ENCODE measurements at places on chromosomes 13 and 19.

- DNase-seq: no peak
Observed at GRCh38 chr19:13011653-13012389, 16.5 kb downstream of the NFIX start.

GRCh38 chr19:3499738-3500428, 591 bp downstream of the DOHH start:
- no peak for DNase-seq

- no peak for DNase-seq
Observed at GRCh38 chr13:28641600-28641926, 17.4 kb upstream of the POMP start.

DNA sequence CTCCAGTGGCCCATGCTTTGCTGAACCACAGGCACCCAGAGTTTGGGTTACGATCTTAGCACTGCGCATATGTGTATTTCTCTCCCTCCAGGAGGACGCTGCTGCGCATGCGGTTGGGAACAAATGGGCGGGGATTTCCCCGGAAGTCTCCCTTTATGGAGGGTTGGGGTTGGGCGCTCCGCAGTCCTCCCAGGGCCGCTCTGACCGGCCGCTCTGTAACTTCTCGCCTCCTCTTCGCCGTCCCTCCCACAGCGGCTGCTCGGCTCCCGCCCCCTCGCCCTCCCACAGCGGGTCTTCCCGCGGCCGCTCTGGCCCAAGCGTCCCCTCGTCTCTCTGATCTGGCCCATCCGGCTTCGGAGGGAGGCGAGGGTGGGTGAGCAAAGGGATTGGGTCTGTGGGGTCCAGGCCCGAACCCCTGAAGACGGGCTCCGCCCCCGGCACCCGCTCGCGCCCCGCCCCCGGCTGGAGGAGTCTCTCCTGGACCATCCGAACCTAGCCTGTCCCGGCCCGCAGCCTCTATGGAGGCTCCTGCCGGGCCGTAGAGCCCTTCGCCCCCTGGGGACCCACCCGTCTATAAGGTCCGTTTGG, at the start of gene MEGF8:
TSS of gene MEGF8 (plus strand) at position 328 of the 588 bp plus-strand sequence. CDS start 609 bp downstream, outside the sequence.
- DNase-seq: peak; percentile 96

DNA sequence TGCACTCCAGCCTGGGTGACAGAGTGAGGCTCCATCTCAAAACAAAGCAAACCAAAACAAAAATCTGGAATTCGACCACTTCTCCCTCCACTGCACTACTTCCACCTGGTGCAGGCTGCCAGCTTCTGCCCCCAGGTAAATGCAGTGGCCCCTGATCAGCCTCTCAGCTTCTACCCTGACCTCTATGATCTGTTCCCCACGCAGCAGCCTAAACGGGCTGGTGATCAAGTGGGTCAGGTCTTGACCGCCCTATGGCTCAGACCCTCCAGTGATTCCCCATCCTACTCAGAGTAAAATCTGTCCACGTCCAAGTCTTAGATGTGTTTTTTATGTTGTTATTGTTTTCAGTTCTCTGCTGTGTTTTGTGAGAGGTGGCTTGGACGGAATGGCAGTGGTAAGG, 163.9 kb downstream of the KCTD15 start:
- no peak for DNase-seq

DNA sequence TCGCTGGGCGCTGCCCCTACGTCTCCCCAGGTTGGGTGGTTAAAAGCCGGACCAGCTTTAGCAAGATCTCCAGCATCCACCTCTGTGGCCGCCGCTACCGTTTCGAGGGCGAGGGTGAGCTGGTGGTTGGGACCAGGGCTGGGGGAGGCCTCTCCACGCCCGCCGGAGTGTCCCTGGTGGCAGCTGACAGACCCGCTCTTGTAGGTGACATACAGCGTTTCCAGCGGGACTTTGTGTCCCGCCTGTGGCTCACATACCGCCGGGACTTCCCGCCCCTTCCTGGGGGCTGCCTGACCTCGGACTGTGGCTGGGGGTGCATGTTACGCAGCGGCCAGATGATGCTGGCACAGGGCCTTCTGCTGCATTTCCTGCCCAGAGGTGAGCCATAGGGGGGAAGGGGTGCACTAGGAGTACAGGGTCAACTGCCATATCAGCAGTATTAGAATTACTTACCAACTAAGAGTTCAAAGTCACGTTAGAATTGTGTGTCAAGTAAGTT, 1.1 kb downstream of the ATG4D start:
- DNase-seq: no peak

DNA sequence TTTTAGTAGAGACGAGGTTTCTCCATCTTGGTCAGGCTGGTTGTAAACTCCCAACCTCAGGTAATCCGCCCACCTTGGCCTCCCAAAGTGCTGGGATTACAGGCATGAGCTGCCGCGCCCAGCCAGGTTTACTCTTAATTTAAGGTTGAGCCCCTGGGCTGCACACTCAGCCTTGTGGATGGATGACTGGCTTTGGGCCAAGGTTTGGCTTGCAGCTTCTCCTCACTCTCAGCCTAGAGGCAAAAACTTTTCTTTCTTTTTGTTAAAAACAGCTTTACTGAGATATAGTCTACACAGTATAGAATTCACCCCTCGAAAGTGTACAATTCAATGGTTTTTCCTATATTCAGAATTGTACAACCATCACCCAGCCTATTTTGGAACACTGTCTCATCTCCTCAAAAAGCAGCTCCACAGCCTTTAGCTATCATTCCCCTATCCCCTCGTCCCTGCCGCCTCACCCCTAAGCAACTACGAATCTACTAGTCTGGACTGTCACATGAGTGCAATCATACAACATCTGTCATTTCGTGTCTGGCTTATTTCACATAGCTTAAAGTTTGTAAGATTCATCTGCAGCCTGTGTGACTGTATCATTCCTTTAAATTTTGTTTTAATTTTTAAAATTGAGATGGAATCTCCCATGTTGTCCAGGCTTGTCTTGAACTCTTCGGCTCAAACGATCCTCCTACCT, 14.5 kb upstream of the TSPAN16 start:
- DNase-seq: no peak

- DNase-seq: peak; percentile 88
Observed at GRCh38 chr19:49148784-49149651, 6.2 kb downstream of the HRC start.

GRCh38 chr19:34274284-34274826, 20.0 kb downstream of the GARRE1 start:
- DNase-seq: no peak

- DNase-seq: no peak
Observed at GRCh38 chr13:40550130-40550529, 116.3 kb downstream of the FOXO1 start.

DNA sequence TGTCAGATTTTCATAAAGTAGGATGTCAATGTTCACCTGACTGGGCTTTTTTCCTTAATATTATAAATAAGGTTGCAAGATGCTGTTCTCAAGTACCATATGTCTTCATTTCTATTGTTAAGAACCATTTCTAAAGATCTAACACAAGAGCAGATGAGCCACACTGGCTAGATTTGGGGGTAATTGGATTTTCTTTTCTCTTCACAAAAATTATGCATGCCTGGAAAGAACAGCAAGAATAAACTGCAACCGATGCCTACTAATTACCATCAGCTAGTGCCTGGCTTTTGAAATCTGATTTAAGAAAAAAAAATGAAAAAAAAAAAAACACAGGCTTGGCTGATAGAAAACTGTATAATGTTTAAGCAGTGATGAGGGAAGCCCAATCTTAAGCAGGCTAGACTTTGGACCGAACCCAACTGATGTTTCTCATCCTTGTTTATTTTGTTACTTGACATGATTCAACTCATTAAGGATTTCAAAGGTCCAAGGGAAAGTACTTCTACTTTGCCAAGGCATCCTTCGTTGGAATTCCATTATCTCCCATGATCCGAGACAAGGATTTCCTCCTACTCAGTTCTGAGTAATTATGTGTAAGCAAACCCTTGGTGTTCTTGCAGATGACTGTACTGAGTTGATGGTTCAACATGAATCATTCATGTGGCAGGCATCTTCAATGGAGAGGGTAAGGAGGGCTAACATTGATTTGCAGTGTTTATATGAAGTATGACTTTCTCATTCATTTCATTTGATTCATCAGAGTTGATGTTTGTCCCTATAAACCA, 300.5 kb downstream of the SPRY2 start:
- DNase-seq: no peak

DNA sequence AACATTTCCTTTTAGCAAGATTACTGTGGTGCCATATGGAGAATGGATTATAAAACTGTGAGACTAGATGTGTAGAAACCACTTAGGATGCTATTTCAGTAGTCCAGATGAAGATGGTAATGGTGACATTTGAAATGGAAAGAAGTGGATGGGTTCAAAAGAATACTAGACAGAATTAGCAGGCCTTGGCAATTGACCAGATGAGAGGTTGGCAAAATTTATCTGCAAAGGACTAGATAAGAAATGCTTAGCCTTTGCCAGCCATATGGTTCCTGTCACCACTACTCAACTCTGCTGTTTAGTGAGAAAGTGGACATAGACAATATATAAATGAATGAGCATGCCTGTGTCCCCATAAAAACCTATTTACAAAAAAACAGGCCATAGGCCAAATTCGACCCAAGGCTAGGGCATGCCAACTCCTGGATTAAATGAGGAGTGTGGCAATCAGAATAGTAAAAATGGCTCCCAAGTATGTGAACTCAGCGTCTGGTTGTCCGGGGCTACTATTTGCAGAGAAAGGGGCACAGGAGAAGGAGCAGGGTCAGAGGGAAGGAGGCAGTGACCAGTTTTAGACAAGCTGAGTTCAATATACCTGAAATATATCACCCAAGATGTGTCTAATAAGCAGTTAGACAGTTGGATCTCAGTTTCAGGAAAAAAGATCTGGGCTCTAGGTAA, 98.4 kb downstream of the ENOX1 start:
- no peak for DNase-seq

- no peak for DNase-seq
Observed at GRCh38 chr19:34109596-34109995, 62.7 kb upstream of the LSM14A start.

- DNase-seq: no peak
Observed at GRCh38 chr13:43408274-43408673, 378.5 kb downstream of the ENOX1 start.

- DNase-seq: no peak
Observed at GRCh38 chr19:55688422-55689218, 13.6 kb downstream of the EPN1 start.

GRCh38 chr19:18611327-18612050, 1.2 kb upstream of the TMEM59L start:
- DNase-seq: no peak

GRCh38 chr13:31769575-31769974, 30.2 kb downstream of the RXFP2 start:
- no peak for DNase-seq

DNA sequence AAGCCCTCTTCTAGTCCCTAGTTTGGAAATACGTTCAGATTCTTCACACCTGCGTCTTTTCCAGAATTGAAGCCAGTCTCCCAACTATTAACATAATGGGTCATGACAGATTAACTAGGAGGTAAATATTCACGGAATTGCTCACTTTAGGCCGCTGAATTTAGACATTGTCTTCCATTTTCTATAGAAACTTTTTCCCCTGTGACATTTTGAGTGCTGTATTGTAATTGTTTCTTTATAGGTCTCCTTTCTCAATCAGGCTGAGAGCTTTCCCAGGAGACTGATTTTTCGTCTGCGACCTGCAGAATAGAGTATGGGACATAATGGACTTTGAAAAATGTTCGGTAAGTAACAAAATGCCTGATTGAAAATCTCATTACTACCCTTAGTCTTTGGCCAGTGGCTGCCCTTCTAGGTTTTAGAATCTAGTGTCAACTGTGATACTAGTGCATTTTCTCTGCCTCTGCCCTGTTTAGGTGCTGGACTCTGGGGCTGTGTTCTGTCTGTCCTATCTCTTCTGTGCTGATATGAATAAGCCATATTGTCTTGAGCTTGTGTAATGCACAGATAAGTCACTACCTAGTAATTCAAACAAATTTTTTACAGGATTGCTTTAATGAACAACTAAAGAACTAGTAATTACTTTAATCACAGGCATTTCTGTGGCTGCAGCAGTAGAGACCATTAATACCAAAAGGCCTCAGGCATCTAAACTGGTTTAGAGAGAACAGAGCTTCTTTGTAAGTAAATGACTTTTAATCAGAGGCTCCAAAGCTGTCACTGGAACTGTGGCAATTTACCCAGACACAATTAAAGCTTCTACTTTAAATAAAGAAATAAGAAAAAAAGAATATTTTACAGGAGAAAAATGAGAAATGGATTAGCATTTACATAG, 122.4 kb upstream of the FREM2 start:
- DNase-seq: no peak

DNA sequence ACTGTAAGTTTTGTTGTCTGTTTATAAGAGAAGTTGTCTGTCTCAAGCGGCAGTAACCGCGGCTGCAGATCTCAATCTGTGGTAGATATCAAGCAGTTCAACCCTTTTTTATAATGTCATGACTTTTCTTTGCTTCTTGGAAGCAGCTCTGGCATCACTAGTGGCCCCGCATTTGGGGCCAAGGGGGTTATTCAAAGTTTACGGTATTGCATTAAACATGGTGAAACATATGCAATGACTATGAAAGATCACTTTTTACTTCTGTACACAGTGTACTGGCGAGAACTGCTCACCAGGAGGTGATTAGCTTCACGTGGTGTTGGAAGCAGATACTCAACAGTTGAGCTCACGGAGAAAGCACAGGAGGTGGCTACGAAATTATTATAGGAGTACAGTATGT, 4.6 kb upstream of the FFAR3 start:
- no peak for DNase-seq

DNA sequence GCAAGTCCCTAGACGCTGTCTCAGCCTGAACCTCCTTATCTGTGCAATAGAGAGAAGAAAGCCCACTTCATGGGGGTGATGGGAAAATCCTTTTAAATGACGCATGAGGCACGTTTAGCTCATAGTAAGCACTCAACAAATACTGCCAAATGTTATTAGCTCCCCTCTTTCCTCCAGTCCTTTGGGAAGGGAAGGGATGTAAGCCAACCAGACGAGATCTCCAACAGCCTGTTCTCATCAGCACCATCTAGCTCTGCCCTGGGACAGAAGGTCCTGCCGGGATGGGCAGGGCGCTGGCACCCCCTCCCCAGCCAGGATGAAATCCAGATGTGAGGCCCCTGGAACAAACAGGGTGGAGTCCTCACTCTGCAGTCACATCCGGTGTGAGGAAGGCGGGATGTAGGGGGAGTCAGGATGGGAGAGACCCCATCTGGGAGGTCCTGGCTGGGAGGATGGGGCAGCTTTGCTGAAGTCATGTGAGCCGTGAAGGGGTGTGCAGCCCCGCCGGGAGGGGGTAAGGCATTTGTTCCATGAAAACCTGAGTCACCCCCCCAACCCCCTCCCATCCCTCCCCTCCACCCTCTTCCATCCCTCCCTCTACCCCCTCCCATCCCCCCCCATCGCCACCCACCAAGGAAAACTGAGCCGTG, 4.6 kb downstream of the S1PR2 start:
- no peak for DNase-seq

GRCh38 chr19:7535998-7536695, 630 bp downstream of the PNPLA6 start:
- no peak for DNase-seq

GRCh38 chr19:47264629-47265028, 8.3 kb downstream of the CCDC9 start:
- no peak for DNase-seq

DNA sequence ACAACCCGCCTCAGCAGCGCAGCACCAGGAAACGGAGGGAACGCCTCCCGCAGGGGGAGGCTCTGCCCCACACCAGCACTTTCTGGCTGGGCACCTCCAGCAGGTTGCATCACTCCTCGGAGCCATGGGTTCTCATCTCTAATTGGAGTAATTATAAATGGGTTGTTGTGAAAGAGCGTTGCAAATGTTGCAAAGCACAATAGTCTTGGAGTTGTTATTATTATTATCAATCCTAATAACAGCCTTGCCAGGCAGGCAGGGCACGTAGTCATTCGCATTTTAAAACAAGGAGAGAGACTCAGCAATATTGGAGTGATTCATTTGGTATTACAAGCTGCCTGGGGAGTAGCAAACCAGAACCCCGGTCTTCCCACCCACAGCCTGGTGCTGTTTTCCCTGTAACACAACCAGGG, 108.6 kb upstream of the GJB6 start:
- DNase-seq: no peak

GRCh38 chr13:32141462-32141861, 109.9 kb downstream of the FRY start:
- DNase-seq: no peak

Data from NT2/D1 (cell line).